ENCODE measurements at places on chromosomes 5 and 9.

DNA sequence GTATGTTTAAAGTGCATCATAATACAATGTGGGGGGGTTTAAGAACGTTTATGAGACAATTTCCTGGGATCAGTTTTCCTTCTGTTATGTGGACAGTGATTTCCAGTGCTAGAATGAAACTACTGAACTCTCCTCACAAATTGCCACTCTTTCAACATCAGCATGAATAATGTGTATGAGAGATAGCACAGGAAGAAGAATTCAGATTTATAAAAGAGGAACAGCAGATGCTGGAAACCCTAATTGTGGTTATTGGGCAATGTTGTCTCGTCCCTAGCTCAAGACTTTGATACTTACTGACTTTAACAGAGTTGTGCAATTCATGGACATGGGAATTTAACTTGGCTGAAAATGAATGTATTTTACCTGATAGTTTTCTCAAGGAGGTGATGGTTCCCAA, 410.8 kb upstream of the MEF2C start:
- no peak for DNase-seq

DNA sequence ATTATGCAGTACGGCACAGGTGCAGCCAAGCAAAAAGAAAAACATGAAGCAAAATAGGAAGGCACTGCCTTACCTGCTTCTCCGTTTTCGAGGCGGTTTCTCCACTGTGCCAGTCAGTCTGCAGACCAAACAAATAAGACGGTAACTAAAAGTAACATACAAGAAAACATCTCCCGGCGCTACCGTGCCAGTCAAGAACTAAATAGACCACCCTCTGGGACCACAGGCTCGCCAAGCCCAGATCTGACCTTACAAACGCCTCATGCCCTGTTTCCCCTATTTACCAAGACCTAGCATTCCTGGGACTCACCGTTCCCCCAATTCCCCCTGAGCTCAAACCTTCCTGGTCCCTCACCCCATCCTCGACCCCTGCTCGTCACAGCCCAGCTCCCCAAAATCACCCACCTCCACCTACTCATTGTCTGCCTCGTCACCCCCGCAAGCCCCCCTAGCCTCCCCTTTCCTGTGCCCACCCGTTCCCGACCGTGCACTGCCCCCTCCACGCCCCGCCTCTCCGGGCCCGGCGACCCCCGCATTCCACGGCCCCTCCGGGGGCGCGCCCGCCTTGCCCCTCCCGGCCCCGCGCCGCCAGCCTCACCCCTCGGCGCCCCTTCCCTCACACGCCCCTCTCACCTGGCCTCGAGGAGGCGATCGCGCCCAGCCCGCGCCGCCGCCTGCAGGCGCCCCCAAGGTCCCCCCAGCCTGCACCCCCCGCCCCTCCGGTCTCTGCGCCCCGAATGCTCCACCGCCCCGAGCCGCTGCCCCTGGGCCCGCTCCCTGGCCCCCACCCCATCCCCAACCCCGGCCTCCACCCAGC, 560 bp downstream of the SCAI start:
- DNase-seq = peak; percentile 46

GRCh38 chr9:133433351-133433843, 11.2 kb downstream of the ADAMTS13 start:
- no peak for DNase-seq

DNA sequence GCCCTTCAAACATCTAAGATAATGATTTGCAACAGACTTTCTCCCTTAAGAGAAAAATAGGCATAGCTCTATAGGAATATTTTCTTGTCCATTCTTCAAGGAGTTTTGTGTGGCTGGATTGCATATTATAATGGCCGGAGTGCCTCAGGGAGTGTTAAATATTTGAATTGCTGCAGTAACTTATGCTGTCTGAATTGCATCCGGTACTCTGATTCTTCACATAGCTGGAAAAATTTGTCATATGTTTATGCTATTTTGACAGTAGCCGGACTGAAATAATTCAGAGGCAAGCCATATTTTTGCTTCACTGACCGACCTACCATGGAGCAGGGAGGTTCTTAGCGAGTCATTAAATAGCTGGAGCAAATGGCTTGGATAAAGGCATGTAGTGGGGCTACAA, 621.0 kb downstream of the ACTL7B start:
- no peak for DNase-seq

DNA sequence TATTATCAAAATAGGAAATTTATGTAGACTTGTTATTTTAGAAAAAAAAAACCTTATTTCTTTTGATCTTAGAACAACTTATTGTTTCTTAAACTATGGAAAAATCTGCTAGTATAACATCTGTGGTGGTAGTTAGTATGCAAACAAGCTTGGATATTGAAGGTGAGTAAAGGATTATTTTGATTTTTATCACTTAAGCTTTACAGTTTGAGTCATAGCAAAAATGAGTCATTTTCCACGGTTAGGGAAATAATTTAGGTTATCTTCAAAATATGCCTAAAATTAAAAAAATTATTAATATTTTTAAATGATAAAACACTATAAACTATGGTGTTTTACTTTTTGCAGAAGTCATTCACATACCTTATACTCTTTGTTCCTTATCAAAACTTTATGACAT, 107.2 kb upstream of the DHFR start:
- DNase-seq = no peak

DNA sequence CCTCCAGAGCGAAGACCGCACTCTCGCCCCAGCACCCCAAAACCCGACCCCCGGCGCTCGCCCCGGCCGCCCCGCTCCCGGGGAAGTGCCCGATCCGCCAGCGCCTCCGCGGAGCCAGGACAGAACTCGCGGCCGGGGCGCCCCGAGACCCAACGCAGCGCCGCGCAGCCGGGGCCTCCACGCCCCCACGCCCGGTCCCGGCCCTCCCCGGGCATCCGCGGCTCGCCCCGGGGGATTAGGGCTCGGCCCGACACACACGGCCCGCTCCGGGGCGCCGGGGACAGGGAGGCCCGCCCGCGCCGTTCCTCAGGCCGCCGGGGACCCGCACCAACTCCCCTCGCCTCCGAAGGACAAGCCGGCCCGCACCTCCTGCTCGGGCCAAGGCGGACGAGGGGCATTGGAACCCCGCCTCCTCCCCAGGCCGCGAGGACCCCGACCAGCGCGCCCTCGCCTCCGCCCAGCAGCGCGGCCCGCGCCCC, 544 bp downstream of the FNBP1 start:
- DNase-seq = peak; percentile 18

- DNase-seq = peak; percentile 80
Measured at GRCh38 chr5:177390363-177391300, 6.4 kb downstream of the SLC34A1 start.

DNA sequence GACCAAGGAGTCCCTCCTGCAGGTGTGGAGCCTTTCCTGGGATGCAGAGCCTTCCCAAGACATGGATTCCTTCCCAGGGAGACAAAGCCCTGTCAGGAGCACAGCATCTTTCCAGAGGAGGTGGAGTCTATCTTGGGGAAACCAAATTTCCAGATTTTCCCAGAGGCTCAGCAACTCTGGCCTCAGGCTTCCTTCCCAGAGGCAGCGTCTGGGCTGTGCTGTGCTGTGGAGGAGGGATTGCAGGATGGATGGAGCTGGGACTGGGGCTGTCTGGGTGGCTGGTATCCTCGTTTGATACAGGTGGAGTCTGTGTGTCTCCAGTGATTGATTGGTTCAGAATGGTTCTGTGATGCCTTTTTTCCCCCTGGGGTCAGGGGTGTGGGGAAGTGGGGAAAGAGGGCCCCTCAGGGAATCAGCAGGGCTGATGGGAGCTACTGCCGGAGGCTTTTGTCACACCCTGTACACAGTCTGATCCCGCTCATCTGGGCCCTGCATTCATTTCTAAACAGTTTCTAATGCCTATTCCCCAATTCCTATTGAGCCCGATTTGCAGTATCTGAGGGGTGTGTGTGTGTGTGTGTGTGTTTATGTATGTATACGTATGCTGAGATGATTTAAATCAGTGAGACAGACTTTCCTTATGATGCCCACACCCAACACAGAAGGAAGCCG, 16.0 kb downstream of the OR13J1 start:
- DNase-seq = no peak

DNA sequence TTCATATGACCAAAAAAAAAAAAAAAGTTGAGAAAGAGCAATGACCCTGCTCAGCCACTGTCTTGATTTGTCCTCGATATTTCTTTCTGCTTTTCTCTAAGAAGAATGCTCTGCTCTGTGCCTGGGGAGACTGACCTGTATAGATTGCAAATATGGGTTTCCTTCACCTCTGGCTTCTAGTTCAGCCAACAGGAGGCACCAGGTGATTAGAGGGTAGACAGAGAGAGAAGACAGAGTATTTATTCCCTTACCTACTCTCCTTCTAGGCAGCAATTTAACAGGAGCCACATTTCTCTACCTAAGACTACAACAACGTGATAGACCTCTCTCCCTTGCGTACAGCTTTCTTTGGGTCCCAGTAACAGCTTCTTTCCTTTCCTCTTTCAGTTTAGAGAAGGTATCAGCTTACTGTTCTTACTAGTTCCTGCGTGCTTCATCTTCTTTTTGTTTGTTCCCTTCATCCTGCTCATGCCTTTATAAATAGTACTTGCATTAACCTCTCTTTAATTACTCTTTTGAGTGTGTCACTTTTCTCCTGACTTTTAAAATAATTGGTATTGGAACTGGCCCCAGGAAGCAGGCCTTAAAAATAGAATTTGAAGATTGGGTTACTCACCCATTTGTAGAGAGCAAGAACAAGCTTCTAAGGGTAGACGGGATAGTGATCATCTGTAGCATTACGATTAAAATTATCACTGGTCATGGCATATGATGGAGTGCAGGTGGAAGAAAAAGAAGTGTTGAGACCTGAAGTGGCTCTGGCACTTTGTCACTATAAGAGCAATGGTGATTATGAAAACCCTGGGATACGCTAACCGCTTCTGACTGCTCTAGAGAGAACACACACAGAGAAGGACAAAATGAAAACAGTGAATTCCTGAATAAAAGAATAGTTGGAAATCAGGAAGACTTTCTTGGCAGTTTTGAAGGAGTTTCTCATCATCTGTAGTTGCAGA, 161.2 kb upstream of the FSTL4 start:
- no peak for DNase-seq

- DNase-seq = no peak
Measured at GRCh38 chr5:131156385-131156784, 8.7 kb downstream of the HINT1 start.

- no peak for DNase-seq
Measured at GRCh38 chr5:179431221-179431824, 86.1 kb upstream of the ADAMTS2 start.

- no peak for DNase-seq
Measured at GRCh38 chr5:173878224-173878967, 9.8 kb upstream of the CPEB4 start.

- no peak for DNase-seq
Measured at GRCh38 chr5:173090639-173091038, 34.5 kb downstream of the CREBRF start.

DNA sequence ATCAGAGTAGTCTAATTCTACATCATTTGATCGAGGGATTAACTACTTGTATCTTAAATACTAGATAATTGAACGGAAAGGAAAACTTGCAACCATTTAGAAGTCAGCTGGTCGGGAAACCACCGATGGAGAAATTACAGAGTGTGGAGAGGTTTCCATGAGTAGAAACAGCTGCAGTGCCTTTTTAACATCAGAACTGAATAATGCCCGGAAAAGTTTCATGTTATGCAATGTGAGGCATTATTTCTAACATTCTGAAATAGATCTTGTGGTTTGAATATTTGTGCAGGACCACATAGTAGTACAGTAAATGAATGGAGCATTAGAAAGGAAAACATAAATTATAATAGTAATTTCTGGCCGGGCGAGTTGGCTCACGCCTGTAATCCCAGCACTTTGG, 88.1 kb upstream of the RNF180 start:
- DNase-seq = no peak

DNA sequence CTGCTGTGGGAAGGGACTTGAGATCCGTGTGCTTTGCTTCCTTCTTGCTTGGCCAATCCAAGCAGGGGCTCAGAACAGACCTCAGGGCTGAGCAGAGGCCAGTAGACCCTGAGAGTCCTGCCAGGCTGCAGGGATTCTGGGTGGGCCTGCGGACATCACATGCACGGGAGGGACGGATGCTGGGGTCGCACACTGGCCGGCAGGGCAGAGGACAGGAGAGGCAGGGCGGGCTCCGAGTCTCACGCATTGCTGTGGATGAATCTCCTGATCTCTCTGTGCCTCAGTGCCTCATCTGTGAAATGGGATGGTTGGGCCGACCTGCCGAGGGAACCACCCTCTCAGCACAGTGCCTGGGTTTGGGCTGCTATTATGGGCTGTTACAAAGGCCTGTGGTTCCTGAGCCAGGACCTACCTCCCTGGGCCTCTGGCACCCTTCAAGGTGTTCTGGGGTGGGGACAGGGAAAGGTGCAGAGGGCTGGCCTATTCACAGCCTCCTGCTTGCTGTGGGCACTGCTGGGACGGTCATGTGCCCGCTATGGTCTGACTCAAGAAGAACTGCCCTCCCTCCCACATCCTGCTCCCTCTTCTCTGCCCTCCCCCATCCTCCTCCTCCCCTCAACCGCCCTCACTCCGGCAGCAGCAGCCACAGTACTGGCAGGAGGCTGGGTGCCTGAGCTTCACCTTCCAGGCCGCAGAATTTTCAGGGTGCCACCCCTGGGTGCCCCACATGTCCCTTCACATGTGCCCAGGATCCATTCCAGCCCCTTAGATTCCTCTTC, 43.3 kb downstream of the NCS1 start:
- no peak for DNase-seq
